Activated naive CD8-positive, alpha-beta T cell treated with anti-CD3 and anti-CD28 coated beads, Interleukin-2, amount 50 U/mL, for 24 hours (primary cell): ENCODE measurements at places on chromosomes 16 and 17.

DNA sequence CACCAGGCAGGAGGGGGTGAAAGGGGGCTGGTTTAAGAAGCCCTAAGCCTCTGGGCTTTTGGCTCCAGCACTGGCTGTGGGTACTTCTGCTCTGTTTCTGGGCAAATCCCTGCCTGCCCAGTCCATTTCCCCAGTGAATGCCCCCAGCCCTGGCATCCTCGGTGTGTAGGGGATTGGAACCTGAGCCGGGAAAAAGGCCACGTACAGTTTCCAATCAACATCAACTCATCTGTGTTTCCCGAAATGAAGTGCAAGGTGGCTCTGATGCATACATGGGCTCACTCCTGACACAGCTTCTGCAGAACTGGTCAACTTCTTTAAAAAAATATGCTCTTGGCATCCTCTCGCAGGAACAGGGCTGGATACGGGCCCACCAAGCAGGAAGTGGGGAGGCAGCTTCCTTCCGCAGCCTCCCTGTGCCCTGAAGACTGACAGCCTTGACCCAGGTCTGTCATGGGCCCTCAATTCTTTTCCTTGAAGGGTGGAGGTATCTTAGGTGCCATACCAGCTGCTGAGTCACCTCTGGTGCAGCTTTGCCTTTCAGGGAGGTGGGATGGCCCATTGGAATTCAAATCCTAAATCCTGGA is 73.3 kb downstream of the N4BP1 start:
- H3K27me3 ChIP-seq = no peaks in the 10 kb centered on the region
- H3K4me1 ChIP-seq = peaks cover 26% of the 10 kb centered on the region
- H3K36me3 ChIP-seq = peaks cover 10% of the 10 kb centered on the region
- H3K4me3 ChIP-seq = peak overlapping the region; percentile 43

DNA sequence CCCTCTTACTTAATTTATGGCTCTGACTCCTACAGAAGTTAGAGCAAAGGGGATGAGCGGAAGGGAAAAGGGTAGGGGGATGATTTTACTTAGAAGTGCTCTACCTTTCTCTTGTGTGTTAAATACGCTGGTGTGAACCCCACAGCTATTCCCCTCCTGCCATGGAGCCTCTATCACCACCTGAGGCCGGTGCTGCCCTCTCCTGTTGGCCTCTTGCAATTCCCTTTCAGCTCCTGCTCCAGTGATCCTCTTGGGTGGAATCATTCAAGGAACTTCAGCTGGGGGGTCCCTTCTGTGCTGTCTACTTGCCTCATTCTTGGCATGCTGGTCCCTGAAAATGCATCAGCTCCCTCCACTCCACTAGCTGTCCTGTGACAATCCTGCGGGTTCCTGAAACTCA is 41.8 kb upstream of the CDH8 start:
- DNase-seq = no peak
- no peak overlapping the region for H3K4me3 ChIP-seq
- no peaks in the 10 kb centered on the region for H3K27me3 ChIP-seq
- H3K36me3 ChIP-seq = no peaks in the 10 kb centered on the region
- no peak overlapping the region for H3K27ac ChIP-seq

GRCh38 chr17:73112246-73112645 is 19.8 kb upstream of the SLC39A11 start:
- DNase-seq = no peak
- H3K27ac ChIP-seq = no peak overlapping the region
- H3K4me1 ChIP-seq = no peaks in the 10 kb centered on the region
- no peak overlapping the region for H3K4me3 ChIP-seq
- no peaks in the 10 kb centered on the region for H3K36me3 ChIP-seq
- H3K27me3 ChIP-seq = peaks cover 8% of the 10 kb centered on the region

DNA sequence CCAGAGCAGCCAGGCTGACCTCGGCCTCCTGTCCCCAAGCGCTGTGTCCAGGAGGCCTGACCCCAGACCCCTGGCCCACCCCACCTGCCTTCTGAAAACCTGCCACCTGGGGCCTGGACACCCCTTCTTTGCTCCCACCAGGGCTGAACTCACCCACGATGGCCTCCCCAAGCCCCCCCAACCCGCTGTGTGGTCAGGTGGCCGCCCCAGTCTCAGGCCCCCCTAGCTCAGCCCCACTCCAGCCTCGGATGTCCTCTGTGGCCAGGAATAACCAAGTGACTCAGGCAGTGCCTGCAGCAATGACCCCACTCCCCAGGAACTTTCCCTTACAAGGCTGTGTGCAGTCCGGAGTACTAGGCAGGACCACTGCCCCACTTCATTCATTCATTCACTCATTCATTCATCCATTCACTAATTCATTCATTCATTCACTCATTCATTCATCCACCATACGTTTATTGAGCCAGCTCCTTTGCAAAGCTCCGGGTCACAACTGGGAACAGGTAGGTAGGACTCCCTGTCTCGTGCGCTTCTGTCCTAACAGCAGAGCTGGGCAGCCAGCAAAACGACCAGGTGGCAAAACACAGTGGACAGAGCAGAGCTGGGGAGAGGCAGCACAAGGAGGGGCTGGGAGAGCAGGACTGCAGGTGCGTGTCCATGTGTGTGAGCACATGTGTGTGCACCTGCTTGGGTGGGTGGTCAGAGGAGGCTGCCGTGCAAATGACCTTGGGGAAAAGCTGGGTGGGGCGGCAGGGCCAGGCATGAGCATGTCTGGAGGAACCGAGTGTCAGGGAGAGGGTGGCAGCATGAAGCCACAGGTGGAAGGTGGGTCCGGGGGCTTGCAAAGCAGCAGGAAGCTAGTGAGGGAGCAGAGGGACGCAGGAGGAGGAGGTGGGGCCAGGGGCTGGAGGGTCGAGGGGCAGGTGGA is 75.8 kb upstream of the CBX4 start:
- DNase-seq = no peak
- H3K4me1 ChIP-seq = no peaks in the 10 kb centered on the region
- peaks cover 2% of the 10 kb centered on the region for H3K27me3 ChIP-seq

DNA sequence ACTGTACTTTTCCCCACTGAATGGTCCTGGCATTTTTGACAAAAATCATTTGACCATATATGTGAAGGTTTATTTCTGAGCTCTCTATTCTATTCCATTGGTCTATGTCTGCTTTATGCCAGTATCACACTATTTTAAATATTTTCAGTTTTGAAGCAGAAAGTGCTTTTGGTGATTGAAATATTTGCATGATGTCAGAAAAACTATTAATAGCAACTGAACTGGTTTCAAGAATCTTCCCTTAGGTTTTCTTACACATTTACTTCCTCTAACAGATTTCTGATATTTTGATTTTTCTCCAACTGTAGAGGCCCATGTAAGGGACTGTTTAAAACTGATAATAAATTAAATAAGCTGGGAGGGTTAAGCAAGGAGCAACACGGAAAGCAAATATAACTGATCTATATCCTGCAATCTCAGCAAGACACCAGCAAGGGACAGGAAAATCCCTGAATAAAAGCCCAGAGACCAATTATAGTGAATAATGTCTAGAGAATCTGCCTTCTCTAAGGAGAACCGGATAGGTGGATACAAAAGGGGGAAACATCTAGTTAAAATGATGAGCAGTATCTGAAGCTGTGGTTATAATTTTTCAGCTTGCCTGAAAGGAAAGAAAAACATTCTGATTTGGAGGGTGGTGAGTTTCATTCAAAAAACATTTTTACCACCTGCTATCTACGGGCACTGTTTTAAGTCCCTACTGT is 80.9 kb upstream of the STAC2 start:
- peaks cover 2% of the 10 kb centered on the region for H3K36me3 ChIP-seq
- H3K4me3 ChIP-seq = no peak overlapping the region
- H3K27me3 ChIP-seq = no peaks in the 10 kb centered on the region
- H3K27ac ChIP-seq = no peak overlapping the region
- DNase-seq = no peak

DNA sequence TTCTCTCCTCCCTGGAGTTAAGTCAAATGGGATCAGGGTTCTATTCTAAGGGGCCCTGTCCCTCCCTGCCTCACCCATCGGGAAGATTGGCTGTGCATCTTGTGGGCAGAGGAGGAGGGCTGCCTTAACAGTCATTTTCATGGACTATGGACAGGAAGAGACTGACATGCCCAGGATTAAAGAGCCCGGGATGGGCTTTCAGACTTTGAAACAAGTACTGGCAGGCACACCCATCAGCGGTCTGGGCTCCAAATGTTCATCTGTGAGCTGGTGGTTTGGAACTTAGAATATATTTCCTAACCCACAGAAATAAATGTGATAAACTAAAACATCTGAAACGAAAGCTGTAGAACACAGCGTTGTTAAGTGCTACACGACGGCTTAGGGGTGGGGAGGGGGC is 6.5 kb downstream of the SLC6A4 start:
- H3K27ac ChIP-seq = no peak overlapping the region
- no peak overlapping the region for H3K4me3 ChIP-seq
- H3K36me3 ChIP-seq = no peaks in the 10 kb centered on the region
- H3K4me1 ChIP-seq = no peaks in the 10 kb centered on the region

- peaks cover 2% of the 10 kb centered on the region for H3K36me3 ChIP-seq
- no peak overlapping the region for H3K27ac ChIP-seq
- H3K4me1 ChIP-seq = no peaks in the 10 kb centered on the region
- no peaks in the 10 kb centered on the region for H3K27me3 ChIP-seq
- no peak overlapping the region for H3K4me3 ChIP-seq
- DNase-seq = no peak
Measured at GRCh38 chr16:78524066-78524595, 424.7 kb downstream of the WWOX start.

- no peak for DNase-seq
- peaks cover 24% of the 10 kb centered on the region for H3K4me1 ChIP-seq
- no peak overlapping the region for H3K27ac ChIP-seq
Measured at GRCh38 chr16:89785523-89786155, 30.8 kb downstream of the FANCA start.

GRCh38 chr17:81693509-81694210 is 9.5 kb upstream of the MRPL12 start:
- no peak for DNase-seq
- peaks cover 32% of the 10 kb centered on the region for H3K36me3 ChIP-seq
- peaks cover 3% of the 10 kb centered on the region for H3K4me1 ChIP-seq
- H3K27ac ChIP-seq = no peak overlapping the region
- H3K4me3 ChIP-seq = no peak overlapping the region
- no peaks in the 10 kb centered on the region for H3K27me3 ChIP-seq

DNA sequence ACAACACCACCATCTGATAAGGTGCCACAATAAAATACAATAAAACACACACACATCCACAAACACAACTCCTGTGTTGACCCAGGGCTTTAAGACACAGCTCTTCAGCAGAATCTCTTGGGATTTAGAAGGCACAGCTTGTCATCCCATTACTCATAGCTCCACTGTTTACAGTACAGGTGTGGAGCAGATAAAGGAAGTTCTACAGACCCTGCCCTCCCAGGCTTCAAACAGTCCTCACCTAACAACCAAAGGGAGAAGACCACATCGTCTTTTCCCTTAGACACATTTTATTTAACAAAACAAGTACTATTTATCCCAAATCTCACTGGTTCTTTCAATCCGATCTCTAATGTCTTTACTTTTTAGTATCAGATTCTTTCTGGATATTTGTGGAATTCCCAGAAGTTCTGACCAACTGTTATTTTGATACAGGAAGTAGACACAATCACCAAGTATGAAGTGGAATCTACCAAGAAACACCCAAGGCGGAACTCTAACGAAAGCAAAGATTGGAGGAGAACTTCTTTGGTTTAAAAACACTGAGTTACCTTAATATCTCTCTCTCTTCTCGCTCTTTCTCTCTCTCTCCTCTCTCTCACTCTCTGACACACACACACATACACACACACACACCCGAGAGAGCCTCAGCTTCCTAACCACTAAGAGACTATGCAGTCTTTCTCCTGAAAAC is 46.1 kb downstream of the CYTH1 start:
- peaks cover 94% of the 10 kb centered on the region for H3K4me1 ChIP-seq
- peak overlapping the region; percentile 91 for H3K4me3 ChIP-seq
- H3K36me3 ChIP-seq = peaks cover 7% of the 10 kb centered on the region

DNA sequence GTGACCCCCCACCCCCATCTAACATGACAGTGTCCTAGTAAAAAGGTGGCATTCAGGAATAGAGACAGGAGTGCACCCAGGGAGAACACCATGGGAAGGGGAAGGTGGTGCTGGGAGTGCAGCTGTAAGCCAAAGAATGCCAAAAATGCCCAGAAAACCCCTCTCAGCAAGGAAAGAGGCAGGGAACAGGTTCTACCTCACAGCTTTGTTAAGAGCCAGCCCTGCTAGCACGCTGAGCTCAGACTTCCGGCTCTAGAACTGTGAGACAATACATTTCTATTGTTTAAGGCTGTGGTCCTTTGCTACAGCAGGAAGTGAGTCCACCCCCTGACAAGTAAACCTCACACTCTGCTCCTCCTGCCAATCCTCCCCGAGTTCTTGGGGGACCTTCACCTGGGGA is 302.4 kb upstream of the N4BP1 start:
- no peak overlapping the region for H3K27ac ChIP-seq
- no peaks in the 10 kb centered on the region for H3K36me3 ChIP-seq
- H3K4me1 ChIP-seq = no peaks in the 10 kb centered on the region

DNA sequence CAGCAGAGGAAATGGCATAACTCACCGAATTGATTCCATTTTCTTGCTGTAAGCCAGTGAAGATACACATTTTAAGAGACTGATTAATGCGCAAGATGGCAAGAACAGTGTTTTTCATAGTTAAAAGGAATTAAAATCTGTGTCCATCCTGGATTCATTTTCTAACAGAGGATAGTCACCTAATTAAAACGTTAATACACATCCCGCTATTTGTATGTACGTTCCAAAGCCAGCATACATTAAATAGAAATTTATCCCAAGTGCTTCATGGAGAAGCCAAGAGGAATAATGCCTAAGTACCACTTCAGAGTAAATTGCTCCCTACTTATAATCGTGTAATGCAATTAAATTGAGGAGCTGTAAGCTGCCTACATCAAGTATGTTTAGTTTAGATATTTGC is 49.9 kb downstream of the RBFOX1 start:
- no peaks in the 10 kb centered on the region for H3K36me3 ChIP-seq
- H3K27me3 ChIP-seq = no peaks in the 10 kb centered on the region
- H3K4me1 ChIP-seq = no peaks in the 10 kb centered on the region
- no peak for DNase-seq
- H3K27ac ChIP-seq = no peak overlapping the region

GRCh38 chr16:79007614-79008013 is 592.9 kb downstream of the MAF start:
- H3K4me3 ChIP-seq = no peak overlapping the region
- no peaks in the 10 kb centered on the region for H3K27me3 ChIP-seq
- no peak for DNase-seq

DNA sequence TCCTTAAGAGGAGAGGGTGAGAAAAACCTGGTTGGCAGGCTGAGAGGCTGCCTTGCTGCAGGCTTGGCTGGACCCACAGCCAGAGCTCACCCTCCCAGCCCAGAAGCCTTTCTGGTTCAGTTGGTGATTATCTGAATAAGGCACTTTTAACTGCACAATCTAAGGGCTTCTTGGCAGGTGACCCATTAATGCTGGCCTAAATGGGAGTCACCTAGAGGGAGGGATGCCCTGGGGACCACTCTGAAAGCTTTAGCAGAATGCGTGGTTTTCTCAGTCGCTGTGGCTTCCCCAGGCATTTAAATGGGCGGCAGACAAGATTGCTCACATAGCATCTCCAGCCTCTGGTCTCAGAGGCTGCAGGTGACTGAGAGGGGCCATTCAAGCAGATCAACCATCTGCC is 33.2 kb upstream of the SHISA9 start:
- H3K27me3 ChIP-seq = peaks cover 9% of the 10 kb centered on the region
- no peak overlapping the region for H3K4me3 ChIP-seq
- H3K36me3 ChIP-seq = no peaks in the 10 kb centered on the region
- H3K4me1 ChIP-seq = no peaks in the 10 kb centered on the region
- DNase-seq = no peak
- no peak overlapping the region for H3K27ac ChIP-seq

GRCh38 chr16:22075776-22076175 is 16.6 kb upstream of the VWA3A start:
- no peak for DNase-seq
- peaks cover 7% of the 10 kb centered on the region for H3K4me1 ChIP-seq
- H3K36me3 ChIP-seq = peaks cover 2% of the 10 kb centered on the region
- H3K27me3 ChIP-seq = no peaks in the 10 kb centered on the region
- H3K4me3 ChIP-seq = no peak overlapping the region

GRCh38 chr16:88656291-88656980 is 5.6 kb upstream of the CYBA start:
- no peak overlapping the region for H3K27ac ChIP-seq
- no peak for DNase-seq
- no peak overlapping the region for H3K4me3 ChIP-seq
- H3K27me3 ChIP-seq = no peaks in the 10 kb centered on the region
